ENCODE measurements at places on chromosomes 2 and 18.

DNA sequence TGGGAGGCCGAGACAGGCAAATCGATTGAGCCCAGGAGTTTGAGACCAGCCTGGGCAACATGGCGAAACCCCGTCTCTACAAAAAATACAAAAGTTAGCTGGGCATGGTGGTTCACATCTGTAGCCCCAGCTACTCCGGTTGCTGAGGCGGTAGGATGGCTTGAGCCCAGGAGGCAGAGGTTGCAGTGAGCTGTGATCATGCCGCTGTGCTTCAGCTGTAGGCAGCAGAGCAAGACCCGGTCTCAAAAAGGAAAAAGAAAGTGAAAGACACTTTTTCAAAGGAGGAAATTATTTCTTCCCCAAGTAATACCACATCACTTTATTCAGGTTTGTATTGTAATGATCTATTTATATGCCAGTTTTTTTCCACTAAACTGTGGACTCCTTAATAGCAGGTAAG is 35.7 kb upstream of the TAF4B start:
- peak; percentile 24 for DNase-seq

DNA sequence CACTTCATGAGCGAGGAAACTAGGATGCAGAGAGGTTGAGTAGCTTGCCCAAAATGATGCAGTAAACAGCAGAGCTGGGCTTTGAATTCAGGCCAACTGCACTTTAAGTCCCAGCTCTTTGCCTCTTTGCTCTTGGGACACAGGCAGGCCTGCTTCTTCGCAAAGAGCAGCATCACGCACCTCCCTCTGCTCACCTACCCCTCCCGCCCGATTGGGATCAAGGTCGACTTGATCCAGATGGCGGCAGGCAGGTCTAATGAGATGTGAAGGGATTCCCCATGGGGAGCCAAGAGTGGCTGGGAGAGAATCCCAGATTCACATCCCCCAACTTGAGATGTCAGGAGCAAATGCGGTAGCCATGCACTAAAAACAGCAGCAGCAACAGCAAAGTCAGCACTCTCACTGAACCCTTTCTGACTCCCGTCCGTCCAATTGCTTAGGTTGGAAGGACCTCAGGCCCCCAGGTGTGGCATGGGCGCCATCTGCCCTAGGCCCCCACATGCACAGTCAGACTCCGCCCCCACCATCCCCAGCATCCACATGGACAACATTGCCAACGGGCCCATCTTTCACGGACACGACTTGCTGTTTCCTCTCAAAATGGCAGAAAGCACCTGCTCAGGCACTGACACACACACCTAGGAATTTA is 84.3 kb upstream of the MAP4K4 start:
- DNase-seq, result no peak

- no peak for DNase-seq
Observed at GRCh38 chr18:79945118-79946042, 6.1 kb downstream of the SLC66A2 start.

DNA sequence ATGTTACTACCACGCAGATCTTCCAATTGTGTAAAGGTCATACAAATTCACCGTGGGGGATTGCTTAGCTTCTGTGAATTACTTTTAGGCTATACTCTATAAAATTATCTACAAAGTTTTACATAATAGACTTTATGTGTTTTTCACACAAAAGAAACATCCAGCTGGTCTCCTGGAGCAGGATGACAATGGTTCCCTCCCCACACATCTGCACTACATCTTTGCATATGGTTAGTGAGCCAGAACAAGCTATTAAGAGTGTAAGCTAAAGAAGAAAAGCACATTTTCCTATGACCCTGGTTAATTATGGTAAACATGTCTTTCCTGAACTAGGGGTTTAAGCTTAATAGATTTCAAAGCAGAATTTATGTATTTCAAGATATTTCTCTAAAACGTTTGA is 295.1 kb downstream of the ASXL3 start:
- DNase-seq, result no peak

- peak; percentile 91 for DNase-seq
Observed at GRCh38 chr18:59661891-59662701, 35.1 kb downstream of the CCBE1 start.

DNA sequence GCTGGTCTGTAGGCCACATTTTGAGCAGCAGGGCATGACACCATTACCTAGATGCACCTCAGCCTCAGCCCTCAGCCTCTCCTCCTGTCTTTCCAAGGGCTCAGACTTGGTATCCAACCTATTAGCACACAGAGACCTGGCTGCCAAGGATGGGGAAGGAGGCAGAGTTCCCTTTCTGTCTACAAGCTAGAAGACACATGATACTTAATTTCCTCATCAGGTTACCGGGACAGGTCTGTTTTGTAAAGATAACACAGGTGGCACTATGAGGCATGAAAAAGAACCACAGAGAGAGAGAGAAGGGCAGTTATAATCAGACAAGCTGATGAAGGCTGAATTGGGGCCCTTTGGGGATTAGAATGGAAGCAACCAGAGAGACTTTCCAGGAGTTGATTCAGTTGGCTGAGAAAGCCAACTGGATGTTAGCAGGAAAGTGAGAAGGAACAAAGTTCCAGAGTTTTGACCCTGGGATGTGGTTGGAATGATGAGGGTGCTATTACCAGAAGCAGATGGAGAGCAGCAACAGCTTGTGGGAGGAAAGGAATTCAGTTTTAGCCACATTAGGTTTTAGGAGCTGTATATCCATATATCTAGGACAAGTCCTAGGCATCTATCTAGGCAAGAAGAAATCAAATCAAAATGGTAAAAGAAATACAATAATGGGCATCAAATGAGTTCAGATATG is 46.0 kb upstream of the RMND5A start:
- no peak for DNase-seq

GRCh38 chr2:236512902-236513435 is 56.7 kb upstream of the ACKR3 start:
- DNase-seq, result peak; percentile 52
